Activated effector memory CD4-positive, alpha-beta T cell treated with anti-CD3 and anti-CD28 coated beads, Interleukin-2, amount 50 U/mL, for 16 hours (primary cell): ENCODE measurements at places on chromosomes 7 and 10.

DNA sequence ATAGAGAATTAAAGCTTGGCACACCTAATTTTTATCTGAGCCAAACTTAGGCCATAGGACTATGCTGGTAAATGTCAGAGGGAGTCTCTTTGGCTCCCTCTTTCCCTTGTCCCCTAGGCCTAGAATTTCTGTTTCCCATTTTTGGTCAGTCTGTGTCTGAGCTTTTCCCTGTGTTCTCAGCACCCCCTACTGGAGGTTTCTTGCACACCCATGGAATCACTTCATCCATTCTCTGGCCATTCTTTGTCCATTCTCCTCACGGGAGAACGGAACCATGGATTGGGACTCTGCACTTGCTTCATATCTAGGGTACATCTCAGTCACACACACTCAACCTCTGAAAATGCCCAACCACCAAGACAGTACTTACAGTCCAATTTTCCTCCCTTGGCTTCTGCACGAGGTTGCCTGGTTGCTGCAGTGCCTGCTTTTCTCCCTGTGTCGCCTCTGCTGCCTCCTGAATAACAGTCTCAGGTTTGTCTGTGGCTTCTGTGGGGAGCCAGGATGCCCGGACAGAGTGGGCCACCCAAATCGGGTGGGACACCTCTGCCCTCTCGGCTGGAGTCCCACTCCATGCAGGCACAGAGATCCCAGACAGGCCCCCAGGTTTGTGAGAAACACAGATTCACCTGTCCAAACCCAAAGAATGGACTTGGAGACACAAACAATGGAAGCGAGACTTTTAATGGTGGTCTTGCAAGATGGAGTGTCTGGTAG lies 35.1 kb upstream of the DNAH11 start:
- peak; percentile 66 for DNase-seq

- DNase-seq, result no peak
Observed at GRCh38 chr10:113518816-113519591, 33.8 kb upstream of the HABP2 start.

DNA sequence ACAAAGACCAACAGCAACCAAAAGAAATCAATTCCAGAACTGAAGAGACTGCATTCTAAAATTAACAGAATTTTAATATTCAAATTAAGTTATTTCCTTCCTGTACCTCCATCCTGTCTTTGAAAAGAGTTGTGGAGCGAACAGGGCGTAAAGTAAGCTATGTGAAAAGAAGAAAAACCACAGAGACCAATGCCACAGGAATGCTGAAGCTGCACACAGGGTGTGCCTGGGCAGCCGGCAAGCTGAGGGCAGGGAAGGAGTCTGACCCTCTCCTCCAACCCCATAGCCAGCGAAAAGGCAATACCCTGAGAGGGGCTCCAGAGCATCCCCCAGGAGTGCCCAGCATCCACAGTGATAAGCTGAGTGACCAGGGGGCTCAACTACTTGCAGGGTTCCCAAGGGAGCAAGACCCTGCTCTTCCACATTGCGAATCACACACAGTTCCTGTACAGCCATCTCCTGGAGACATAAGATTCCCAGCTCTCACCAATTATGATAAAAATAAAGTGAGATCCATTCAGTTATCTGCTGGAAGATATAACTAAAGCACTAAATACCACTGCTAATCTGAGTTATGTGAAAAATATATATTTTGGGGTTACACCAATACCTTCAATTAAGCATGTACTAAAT lies 93.8 kb downstream of the PARD3 start:
- no peak for DNase-seq

DNA sequence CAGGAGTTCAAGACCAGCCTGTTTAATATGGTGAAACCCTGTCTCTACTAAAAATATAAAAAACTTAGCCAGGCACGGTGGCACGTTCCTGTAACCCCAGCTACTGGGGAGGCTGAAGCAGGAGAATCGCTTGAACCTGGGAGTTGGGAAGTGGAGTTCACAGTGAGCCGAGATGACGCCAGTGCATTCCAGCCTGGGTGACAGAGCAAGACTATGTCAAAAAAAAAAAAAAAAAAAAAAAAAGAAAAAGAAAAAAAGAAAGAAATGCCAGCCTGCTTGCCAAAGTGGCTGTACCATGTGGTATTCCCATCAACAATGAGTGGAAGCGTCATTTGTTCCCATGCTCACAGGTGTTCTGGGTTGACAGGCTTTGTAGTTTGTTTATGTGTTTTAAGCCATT lies 43.3 kb upstream of the NPTX2 start:
- DNase-seq, result no peak

DNA sequence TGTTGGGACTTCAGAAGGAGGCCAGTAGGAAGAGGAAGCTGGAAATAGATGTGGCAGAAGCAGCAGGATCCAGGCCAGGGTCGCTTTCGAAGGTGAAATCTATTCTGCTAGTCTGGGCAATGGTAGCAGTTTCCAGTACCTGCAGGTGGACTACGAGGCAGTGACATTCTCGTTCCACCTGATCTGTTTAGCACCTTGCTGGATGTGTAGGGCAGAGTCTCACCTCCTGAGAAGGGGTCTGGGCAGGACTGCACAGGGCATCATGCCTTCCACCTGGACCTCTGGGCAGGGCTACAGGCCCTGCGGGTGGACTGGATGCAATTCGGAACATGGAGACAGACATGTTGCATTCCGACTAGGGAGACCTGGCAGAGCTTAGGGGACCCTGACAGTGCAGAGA lies 254.8 kb upstream of the ZNF32 start:
- DNase-seq, result no peak

GRCh38 chr10:87658858-87659555 lies 671 bp upstream of the PAPSS2 start:
- no peak for DNase-seq

DNA sequence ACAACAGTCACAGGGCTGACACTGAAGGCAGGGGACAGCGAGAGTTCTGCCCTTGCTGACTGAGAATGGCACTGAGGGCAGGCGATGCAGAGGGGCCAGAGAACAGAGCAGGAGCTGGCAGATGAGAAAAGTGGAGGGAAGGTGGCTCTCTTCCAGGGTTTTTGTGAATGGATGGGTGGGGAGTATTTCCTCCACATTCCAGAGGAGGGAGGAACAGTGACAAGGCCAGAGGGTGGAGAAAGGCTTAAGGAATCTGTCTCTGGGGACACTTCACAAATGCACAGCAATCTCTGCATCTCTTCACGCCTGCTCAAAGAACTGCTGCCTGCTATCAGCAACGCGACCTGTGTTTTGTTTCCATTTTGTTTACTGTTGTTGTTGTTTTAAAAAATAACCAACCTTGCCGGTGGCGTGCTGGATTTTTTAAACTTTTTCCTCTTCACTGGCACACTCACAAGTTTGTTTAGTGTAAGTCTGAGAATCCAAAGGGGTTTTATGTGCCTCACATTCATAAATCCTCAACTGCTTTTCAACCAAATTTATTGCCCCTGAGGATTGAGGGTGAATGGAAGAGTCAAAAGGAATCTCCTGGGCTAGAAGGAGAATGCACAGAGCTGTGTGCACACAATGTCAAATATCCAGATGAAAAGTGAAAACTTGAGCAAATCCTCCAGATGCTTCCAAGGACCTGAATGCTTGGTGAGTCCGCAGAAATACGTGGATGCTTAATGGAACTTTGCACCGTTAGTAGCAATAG lies 129.3 kb downstream of the GLI3 start:
- no peak for DNase-seq

DNA sequence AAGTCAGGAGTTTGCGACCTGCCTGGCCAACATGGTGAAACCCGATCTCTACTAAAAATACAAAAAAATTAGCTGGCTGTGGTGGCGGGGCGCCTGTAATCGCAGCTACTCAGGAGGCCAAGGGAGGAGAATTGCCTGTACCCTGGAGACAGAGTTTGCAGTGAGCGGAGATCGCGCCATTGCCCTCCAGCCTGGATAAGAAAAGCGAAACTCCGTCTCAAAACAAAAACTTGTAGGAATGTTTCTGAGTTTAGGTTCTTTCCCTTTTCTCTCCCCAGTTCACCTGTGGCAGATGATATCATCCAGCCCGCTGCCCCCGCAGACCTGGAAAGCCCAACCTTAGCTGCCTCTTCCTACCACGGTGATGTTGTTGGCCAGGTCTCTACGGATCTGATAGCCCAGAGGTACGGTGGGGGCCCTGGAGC lies 138.8 kb upstream of the BTBD16 start:
- no peak for DNase-seq

DNA sequence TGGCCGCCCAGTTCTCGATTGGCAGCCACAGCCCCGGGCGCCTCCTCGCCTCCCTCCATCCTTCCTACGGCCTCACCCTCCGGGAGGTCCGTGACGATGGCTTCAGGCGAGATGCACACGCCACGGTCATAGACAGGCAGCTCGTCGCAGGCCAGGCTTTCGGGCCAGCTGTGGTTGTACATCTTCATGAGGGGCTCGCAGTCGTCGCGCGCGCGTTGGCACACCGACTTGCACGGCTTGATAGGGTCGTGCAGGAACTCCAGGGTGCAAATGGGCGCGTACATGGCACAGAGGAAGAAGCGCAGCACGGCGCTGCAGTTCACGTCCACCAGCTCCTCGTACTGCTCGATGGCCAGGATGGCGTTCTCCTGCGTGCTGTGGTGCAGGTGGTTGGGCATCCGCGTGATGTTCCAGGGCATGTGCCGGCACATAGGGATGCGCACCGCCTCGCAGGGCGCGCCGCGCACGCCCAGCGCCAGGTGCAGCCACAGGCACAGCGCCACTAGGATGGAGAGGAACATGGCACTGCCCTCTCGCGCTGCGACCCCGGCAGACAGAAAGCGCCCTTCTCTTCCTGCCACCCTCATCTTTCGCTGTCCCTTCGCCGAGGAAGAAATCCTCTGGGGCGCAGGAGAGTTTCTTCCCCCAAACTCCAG lies 472 bp downstream of the SFRP4 start:
- DNase-seq, result no peak

DNA sequence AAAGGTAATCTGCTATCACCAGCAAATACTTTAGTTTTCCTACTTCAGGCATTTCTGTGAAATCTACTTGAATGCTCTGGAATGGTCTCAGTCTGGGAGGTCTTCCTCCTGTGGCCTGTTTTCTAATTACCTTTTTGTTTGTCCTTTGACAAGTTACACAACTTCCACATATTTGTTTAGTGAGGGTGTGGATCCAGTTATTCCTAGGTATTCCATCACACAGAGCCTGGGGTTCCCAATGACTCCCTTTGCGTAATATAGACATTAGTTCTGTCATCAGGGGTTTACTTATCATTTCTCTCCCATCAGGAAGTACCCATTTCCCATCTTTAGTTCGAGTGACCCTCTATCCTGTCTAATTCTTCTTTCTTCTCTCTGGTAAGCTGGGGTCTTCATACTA lies 28.1 kb upstream of the ELOVL3 start:
- no peak for DNase-seq

DNA sequence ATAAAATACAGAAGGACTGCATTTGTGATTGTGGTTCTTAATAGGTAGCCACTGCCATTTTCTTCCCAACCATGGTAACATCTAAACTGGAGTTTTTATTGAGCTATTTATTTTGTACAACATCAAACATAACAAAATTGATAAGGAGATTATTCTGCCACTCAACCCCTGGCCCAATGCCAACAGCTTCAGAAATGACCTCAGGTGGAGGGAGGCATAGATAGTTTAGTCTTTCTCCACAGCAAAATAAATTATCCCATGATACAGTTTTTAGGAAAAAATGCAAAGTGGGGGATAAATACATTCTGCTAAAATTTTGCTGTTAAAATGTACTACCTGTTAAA lies 57.6 kb downstream of the LRRTM3 start:
- no peak for DNase-seq

GRCh38 chr10:21052709-21053104 lies 155.6 kb upstream of the NEBL start:
- DNase-seq, result no peak

- DNase-seq, result no peak
Observed at GRCh38 chr10:87507879-87508483, 3.3 kb downstream of the MINPP1 start.

DNA sequence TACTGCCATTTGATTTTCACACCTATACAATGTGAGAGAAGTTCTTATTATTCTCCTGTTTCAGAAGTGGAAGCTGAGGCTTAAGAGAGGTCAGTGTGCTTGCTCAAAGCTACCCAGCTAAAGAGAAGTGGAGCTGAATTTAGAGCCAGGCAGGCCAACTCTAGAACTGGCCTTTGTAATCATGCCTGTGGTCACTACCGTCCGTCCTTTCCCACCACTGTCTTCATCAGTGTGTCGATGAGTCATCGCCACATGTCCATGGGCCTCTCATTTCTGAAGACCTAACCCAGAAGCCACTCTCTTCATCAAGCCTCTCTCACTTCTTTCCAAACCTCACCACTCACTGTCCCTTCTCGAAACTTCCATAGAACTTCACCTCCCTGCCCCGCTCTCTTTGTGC lies 237.8 kb downstream of the KIAA1217 start:
- no peak for DNase-seq

- DNase-seq, result no peak
Observed at GRCh38 chr7:151524331-151524730, 4.6 kb upstream of the RHEB start.

DNA sequence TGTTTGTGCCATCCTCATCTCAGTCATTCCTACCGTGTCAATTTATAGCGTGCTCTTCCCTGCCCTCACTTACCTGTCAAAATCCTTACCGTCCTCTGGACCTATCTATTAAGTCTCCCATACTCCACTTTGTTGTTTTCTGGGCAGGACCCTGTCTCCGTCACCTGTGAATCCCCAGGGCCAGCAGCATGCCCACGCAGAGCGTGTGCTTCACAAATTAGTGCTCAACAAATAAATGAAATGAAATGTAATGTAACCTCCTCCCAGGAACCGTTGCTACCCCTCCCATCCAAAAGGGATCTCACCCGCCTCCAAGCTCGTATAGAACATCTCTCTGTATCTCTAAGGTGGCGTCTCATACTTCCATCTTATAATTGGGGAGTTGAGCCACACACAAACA lies 589.9 kb upstream of the MGMT start:
- no peak for DNase-seq

DNA sequence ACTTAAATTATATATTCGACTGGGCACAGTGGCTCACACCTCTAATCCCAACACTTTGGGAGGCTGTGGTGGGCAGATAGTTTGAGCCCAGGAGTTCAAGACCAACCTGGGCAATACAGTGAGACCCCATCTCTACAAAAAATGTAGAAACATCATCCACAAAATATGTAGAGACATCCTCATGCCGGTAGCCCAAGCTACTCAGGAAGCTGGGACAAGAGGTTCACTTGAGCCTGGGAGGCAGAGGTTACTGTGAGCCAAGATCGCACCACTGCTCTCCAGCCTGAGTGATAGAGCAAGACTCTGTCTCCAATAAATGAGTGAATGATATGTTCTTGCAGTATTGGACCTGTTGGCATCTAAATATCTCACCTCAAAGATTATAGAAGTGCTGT lies 22.6 kb upstream of the TNS3 start:
- no peak for DNase-seq

DNA sequence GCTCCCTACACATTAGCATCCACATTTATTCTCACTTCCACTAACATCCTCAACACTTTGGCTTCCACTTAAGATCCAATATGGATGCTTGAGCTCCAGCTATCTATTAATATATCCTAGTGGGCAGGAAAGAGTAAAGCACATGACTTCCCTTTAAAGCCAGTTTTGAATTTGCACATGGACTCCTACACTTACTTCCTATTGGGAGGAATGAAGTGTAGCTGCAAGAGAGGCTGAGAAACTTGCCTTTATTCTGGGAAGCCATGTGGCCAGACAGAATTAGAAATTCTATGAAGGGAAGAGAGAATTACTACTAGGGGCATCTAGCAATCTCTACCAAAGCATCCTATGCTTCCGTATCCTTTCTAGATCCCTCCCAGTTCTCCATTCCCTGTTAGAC lies 3.0 kb upstream of the TSPAN14 start:
- no peak for DNase-seq

- DNase-seq, result peak; percentile 67
Observed at GRCh38 chr10:71964743-71965515, 734 bp downstream of the CHST3 start.

GRCh38 chr10:4498711-4499251 lies 327.2 kb upstream of the AKR1E2 start:
- DNase-seq, result no peak
